ENCODE measurements at places on chromosomes 16 and 17.
A peak's percentile ranks its signal among the peaks of the same experiment; 100 is the strongest.

DNA sequence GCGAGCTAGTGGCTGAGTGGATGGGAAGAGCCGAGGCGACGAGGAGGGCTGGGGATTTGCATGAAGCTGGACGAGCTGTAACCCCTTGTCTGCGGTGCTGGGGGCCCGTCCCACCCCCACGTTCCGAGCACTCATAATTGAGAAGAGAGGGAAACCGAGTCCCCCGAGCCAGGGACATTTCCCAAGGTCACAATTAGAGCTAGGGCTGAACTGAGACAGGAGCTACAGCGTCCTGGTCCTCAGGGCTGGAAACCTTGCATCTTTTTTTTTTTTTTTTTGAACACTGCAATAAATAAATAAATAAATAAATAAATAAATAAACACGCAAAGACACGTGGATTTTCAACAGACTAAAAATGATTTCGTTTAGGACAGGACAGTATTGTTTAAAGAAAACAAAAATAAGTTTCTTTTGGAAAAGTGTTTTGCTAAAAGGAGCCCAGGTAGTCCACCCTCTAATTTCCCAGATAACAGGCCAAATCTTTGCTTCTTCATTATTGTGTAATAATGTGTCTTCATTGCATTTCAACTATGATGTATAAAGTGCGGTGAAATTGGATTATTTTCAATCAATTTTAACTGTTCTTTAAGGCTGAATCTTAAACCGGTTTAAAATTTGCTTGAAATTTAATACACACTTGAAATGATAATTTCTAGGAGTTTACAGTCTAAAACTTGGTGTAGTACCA is 992 bp downstream of the GDPD1 start:
- DNase-seq: no peak

DNA sequence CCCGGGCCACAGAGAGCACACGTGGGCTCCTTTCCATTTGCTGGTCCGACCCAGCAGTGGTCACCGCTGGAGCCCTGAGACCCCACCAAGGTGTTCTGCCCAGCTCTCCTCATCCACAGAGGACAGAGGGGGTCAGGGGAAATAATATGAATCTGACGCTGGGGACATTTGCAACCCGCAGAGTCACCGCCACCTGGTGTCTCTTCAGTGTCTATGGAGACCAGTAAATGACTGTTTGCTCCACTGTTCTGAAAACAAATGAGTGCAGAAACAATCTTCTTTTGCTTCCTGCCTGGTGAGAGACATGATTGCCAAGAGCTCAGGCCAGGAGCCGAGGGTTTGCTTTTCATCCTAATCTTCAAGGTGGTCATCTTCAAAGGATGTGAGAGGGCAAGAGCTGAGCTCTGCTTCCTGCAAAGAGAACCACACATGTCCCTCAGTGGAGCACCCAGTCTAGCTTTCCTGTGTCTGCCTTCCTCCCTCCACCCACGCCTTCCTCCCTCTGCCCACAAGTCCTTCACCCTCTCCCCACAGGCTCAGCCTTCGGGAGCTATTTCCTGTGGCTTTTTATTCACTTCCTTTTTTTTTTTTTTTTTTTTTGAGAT is 14.7 kb upstream of the KLHDC4 start:
- peak; percentile 30 for DNase-seq

DNA sequence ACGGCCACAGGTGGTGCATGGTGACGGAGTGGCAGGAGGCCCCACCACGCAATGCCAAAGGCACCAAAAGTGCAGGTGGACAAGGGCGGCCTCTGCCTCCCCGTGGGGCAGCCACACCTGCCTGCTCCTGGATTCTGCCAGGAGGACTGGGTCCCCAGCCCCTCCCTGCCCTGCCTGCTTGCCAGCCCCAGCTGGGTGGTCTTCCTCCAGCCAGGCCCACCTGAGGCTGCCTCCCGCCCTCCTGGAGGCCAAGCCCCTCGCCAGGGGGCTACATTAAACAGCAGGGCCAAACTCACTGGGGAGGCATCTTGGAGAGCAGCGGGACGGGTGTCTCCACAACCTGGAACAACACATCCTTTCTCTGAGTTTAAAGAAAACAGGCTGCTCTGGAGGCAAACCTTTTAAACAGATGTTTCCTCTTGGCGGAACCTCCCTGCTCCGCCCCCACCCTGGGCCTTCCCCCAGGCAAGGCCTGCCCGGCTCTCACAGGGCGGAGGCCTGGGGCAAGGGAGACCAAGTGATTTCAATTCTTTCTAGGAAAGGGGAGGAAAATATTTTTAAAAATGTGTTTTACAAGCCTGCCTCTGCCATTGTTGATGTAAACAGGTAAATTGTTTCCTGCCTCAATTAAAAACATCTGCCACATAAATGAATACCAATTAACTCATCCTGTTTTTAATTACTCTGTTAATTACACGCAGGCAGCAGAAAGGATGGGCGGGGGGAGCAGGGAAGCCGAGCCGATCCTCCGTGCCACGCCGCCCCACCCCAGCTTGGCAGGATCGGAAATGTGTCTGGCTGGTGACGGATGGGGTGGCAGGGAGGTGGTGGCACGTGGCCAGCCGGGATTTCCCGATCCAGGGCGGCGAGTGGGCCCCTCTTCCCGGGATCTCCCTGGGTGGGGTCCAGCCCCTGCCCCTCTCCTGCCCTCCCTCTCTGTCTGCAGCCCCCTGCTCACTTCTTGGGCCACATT is 54.4 kb upstream of the PABPN1L start:
- peak; percentile 7 for DNase-seq

DNA sequence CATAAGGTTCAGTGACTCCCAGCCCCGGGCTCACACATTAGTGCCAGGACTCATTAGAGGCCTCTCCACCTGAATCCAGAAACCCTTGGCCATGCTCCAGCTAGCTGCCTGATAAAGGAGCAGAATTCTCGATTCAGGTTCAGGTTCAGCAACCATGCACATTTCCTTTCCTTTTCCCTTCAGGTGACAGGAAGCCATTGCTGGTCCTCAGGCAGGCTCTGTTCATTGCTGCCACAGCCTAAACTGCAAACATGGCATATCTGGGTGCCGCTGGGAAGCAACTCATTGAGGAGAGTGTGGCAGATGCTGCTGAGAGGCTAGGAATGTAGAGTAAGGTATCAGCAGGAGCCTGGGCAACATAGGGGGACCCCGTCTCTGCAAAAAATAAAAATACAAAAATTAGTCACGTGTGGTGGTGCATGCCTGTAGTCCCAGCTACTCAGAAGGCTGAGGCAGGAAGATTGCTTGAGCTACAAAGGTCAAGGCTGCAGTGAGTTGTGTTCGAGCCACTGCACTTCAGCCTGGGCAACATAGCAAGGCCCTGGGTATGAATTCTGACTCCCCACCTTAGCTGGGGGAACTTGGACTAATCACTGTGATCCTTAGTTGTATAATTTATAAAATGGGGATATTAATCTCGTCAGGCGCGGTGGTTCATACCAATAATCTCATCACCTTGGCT is 28.7 kb downstream of the ARL4D start:
- no peak for DNase-seq

DNA sequence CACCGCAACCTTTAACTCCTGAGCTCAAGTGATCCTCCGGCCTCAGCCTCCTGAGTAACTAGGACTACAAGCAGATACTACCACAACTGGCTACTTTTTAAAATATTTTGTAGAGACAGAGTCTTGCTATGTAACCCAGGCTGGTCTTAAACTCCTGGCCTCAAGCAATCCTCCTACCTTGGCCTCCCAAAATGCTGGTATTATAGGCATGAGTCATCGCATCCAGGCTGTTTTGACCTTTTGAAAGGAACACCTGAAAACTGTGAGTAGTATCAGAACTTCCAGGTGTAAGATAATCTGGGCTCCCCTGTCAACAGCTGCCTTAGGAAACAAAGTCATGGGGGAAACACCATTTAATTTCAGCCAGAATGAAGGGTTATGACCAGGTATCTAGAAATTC is 77.5 kb downstream of the CYTH1 start:
- DNase-seq: no peak

- DNase-seq: no peak
Observed at GRCh38 chr17:17810084-17810894, 26.5 kb downstream of the SREBF1 start.

All from CD4-positive, alpha-beta T cell treated with Interleukin-2 at 100 ng/mL for 4 hours (primary cell).